ENCODE measurements at places on chromosomes 4 and X. TPM values are rescaled to one million over a fixed set of nuclear protein-coding genes. Genes with fewer than 3 reads are reported as not detected.

Gene PPP1R2C
- not detected for total RNA-seq

Gene ADH7
- not detected for total RNA-seq

Gene USP17L24
- total RNA-seq = not detected

Gene CFI
- total RNA-seq = 37.7 TPM

Gene TMSB15A
- total RNA-seq = not detected

Gene CHRNA9
- not detected for total RNA-seq

Gene CCKAR
- total RNA-seq = not detected

Gene CC2D2A
- total RNA-seq = 25.6 TPM

Gene EXOC1L
- not detected for total RNA-seq

Gene P2RY10
- 2.9 TPM for total RNA-seq

Gene NDST3
- not detected for total RNA-seq

Gene XG
- total RNA-seq = 22.7 TPM

Gene BTK
- total RNA-seq = 9.5 TPM

Gene IL3RA
- 23.5 TPM for total RNA-seq

Gene TMEM164
- 49.4 TPM for total RNA-seq

Gene NCAPG
- total RNA-seq = 2.2 TPM

Gene AMTN
- not detected for total RNA-seq

Gene SPANXD
- not detected for total RNA-seq

Gene ACE2
- total RNA-seq = 1.8 TPM

Gene TCEAL3
- 17.1 TPM for total RNA-seq

Gene RAP2C
- 22.9 TPM for total RNA-seq

Gene MID1
- total RNA-seq = 9.8 TPM

Gene ARR3
- total RNA-seq = not detected

Gene RBMXL3
- not detected for total RNA-seq

Gene NAA10
- 69.4 TPM for total RNA-seq

Gene FAM199X
- total RNA-seq = 66.3 TPM

Gene BEND2
- total RNA-seq = not detected

Gene USP51
- 3.1 TPM for total RNA-seq

Data from subcutaneous adipose tissue (tissue), 4 donors.